Activated naive CD4-positive, alpha-beta T cell (primary cell): ENCODE measurements at places on chromosomes 1 and 21.

DNA sequence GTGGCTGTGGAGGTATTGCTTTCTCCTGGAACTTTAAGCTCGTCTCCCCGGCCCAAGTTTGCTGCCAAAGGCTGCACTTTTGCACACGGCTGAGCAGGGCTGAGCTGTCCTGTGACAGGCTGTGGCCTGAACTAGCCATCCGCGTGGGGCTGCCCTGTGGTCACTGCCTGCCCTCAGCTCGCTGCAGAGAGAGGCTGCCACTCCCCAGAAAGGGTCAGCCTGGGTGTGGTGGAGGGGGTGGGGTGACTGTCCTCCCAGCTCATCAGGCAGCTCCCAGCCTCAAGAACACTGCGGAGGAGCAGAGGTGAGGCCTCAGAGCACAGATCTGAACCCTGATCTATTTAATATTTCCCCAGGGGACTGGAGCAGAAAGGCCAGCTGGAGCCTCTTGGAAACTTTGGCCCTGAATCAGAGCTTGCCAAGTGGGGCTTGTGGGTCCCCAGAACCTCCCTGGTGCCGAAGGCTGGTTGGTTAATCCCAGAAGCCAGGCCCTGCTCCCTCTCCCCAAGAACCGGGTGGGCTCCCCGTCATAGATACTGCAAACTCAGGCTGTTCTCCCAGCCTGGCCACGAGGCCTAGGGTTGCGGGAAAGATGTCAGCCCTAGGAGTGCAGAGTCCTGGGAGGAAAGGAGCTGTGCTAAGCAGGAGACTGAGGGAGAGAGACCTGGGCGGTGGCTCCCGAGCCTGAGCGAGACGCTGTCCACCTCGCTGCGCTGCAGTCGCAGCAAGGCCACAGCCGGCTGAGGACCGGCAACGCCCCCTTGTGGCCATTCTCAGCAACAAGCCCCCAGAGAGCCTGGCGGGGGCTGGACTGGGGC lies 125.1 kb upstream of the IPO9 start:
- DNase-seq = peak; percentile 18

DNA sequence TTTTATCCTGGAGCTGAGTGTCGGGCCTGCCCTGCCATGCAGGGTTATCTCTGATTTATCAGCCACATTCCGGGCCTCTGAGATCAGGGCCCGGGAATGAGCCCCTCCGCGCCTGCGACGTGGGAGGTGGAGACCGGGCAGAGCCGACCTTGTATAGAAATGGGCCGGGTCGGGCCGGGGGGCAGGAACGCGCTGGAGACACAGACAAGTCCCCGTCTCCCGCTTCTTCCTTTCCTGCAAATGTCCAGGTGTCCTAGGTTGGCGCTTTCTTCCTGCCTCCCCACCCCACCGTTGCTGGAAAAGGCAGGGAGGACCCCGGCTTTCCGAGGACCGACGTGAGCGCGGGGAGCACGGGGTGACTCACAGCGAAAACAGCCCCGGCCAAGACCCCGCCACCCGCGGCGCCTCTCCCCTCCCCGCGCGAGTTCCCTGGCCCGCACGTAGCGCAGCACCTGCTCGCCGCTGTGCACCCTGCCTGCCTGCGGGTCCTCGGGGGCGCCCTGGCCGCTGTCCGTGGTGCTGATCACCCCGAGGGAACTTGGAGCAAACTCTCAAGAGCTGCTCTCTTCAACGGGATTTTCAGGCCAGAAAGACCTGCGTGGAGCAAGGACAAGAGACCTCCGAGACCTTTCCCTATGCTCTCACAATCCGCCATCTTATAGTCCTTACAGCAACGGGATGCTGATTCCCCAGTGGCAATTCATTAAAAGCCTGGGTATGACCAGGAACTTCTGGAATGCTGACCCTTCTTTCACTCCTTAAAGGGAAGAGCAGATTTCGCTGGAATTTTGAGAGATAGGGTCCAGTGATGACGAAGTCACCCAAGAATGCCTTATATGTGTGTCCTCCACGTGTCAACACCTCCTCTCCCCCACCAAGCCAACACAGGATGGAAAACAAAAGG lies 475 bp upstream of the NPPB start:
- peak; percentile 40 for DNase-seq

DNA sequence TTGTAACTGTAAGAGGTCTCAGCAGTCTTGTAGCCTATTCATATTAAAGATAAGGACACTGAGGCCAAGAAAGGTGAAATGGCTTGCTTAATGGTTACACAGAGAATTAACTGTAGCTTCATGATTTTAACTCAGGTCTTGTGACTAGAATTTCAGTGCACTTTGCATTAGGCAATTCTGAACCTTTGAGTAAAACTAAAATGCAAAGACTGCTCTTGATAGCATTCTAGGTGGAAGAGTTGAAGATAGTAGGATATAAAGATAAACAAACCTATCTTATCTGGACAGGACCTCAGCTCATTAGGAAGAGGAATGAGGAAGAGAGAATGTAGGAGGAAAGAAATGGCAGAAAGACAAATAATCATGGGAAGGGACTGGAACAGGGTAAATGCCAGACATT lies 68.6 kb upstream of the RGL1 start:
- DNase-seq = no peak

GRCh38 chr1:108749081-108749480 lies 2.6 kb downstream of the STXBP3 start:
- no peak for DNase-seq

DNA sequence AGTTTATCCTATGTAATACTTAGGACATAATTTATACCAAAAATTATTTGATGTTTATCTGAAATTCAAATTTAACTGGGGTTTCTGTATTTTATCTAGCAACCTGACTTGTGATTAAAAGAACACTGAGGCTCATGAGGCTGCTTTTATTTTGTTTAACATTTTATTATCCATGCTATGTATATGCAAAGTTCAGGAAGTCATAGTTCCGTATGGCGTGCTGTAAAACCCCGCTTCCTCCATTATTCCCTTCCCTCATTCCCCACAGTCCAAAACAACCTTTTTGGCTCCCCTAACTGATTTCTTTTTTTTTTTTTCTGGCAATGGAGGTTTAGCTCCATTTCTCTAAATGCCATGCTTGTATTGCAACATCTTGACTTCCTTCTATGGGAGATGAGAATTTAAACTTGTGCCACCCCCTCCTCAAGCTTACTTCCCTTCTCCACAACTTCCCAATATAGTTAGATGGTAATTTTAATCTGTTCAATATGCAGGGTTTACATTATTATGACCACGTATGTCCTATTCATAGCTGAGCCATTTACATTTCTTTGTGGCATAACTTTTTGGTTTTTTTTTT lies 138.0 kb upstream of the DNAH14 start:
- DNase-seq = no peak

- no peak for DNase-seq
Observed at GRCh38 chr1:153647346-153647714, 11.2 kb upstream of the SNAPIN start.

GRCh38 chr21:38312822-38313221 lies 56.0 kb downstream of the KCNJ15 start:
- DNase-seq = no peak
